ENCODE measurements at places on chromosomes 3 and 15.

DNA sequence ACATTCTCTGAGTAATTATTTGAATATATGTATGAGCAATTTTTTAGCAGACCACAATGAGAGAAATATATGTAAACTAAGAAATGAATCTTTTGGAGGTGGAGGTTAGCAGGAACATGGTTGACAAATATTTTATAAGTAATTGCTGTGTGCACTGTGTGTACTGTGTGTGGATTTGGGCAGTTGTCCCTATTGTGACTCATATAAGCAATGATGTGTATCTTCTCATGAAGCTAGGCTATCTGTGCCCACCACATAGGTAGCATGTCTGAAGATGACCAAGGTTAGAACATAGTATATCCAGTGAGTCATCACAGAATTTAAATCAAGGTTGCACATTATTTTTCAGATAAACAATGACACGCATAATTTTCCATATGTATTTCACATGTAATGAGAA is 713.9 kb upstream of the GBE1 start:
- DNase-seq = no peak

GRCh38 chr3:106329521-106329920 is 460.7 kb upstream of the CBLB start:
- DNase-seq = peak; percentile 21

DNA sequence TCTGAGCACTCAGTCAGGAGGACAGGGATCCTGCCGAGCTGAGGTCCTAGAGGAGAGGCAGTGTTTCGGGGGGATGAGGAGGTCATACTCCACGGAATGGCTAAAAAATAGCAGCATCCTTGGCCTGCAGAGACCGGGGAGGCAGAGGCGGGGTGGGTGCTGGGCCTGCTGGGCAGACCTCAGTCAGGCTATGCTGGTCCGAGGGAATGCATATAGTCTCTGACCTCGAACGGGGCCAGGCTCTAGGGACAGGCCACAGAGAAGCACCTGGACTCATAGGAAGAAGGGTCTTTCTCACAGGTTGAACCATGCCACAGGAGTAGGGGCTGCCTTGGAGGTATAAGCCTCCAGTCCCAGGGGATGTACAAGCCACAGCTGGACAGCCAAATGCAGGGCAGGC is 14.0 kb upstream of the SKIC8 start:
- no peak for DNase-seq

- no peak for DNase-seq
Observed at GRCh38 chr3:51471775-51472652, 27.8 kb downstream of the DCAF1 start.

DNA sequence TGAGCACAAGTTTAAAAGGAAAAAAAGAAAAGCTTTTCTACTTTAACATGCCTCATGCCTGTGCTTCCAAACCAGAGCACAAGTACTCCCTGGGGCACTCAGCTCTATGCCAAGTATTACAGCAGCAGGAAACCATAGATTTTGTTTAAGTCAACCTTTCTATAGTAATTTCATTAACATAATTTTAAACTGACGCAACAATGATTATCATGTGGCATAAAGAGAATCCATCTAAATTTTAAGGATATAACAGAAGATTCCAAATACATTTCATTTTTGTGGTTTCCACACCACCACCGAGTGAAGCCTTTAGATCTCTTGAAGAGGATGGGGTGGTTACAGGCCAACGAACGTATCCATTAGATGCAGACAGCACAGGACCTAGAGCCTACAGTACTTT is 112.1 kb downstream of the TNIK start:
- no peak for DNase-seq

DNA sequence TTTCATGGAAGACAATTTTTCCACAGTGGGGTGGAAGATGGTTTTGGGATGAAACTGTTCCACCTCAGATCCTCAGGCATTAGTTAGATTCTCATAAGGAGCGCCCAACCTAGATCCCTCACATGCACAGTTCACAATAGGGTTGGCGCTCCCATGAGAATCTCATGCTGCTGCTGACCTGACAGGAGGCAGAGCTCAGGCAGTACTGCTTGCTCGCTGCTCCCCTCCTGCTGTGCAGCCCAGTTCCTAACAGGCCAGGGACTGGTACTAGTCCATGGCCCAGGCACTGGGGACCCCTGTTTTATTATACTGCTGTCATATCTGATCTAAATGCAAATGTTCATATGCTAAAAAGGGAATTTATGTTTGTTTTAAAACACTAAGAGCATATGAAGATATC is 9.8 kb upstream of the GRK7 start:
- DNase-seq = no peak

- DNase-seq = peak; percentile 46
Observed at GRCh38 chr3:52671676-52672075, 14.0 kb downstream of the PBRM1 start.

DNA sequence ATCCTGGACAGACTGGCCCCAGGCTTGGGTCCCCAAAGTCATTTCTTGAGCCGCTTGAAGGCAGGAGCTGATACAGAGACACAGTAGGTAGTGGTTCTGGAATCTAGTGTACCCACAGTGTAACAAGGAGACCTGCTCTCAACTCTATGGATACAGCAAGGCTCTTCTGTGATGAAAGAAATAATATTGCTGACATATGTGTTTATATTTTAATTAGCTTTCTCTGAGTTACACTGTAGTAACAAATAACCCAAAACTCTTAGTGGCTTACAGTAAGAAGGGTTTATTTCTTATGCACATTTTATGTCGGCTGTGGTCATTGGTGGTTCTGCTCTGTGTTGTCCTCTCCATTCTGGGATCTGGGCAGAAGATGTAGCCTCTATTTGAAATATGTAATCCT is 45.5 kb downstream of the CHST14 start:
- no peak for DNase-seq

DNA sequence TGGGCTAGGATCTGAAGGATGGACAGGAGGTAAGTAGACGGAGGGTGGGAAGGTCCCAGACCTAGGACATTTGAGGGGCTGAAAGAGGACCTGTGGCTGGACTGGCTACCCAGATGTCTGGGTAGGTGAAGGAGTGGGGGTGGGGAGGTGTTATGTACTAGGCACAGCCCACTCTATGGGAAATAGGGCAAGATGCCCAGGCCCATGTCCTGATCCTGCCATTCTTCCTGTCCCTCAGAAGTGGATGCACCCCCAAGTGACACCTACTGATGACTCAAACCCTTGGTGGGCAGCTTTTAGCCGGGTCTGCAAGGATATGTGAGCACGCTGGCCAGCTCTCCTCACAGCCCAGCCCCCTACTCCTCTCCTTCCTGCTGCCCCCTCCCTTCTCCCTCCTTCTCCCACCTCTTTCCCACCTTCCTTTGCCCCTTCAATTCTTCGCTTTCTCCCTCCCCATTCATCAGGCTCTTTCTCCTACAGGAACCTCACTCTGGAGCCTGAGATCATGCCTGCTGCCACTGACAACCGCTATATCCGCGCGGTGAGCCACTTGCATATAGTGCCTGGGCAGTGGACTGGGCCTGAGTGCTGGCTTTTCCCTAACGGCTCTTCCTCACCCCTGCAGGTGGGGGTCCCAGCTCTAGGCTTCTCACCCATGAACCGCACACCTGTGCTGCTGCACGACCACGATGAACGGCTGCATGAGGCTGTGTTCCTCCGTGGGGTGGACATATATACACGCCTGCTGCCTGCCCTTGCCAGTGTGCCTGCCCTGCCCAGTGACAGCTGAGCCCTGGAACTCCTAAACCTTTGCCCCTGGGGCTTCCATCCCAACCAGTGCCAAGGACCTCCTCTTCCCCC is 5.2 kb downstream of the ACY1 start:
- DNase-seq = no peak

GRCh38 chr3:53525765-53526703 is 31.6 kb downstream of the CACNA1D start:
- DNase-seq = no peak

- no peak for DNase-seq
Observed at GRCh38 chr3:126556637-126557414, 1.9 kb downstream of the C3orf22 start.

DNA sequence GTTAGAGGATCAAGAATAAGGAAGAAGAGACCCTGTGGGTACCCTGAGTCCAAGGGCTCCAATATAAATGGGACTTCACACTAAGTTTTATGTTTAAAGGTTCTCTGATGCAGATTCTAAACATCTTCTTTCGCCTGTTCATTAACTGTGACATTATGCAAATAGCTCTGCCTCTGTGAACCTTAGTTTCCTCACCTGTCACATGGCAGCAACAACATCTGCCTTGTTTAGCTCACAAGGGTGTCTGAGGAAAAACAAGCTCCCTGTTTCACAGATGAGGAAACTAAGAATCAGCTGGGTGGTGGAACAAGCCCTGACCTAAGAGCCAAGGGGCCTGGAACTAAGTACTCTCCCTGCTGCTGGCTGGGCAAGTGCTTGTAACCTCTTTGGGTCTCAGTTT is 40.8 kb downstream of the GOLGA6L1 start:
- no peak for DNase-seq

DNA sequence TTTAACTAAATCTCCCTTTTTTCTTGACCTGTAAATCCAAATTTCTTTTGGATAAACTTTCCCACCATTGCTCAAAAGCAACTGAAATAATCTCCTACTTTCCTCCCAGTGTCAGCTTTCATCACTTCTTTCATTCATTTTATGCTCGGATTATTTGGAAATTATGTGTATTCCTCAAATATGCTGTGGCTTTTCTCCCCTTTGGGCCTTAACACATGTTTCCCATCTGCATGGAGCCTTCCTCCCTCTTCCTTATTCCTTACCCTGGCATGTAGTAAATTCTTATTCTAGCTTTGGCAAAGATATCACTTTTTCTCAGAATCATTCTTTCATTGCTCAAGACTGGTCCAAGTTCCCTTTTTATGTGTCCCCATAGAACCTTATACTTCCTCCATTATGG is 41.8 kb upstream of the TUSC7 start:
- no peak for DNase-seq

GRCh38 chr3:153961494-153961893 is 159.7 kb upstream of the ARHGEF26 start:
- DNase-seq = no peak

- DNase-seq = no peak
Observed at GRCh38 chr3:189309400-189309975, 137.7 kb downstream of the TPRG1 start.

- DNase-seq = peak; percentile 70
Observed at GRCh38 chr15:63970621-63971426, 75.5 kb downstream of the DAPK2 start.

DNA sequence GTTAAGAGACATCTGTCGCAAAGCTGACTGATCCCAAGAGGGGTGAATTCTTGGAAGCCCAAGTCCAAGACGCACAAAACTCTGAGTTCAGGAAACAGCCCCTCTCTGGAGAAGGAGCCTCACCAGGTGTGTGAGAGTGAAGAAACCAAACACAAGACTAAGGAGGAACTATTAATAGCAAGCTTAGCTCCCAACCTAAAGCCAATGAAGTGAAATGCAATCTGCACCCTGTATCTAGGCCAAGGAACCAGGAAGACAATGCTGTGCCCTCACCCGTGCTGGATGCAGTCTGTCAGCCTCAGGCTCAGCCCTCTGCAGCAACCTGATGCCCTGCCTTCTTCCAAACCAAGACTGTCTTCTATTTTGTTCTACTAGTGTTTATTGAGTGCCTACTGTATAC is 22.5 kb upstream of the THBS1 start:
- no peak for DNase-seq

DNA sequence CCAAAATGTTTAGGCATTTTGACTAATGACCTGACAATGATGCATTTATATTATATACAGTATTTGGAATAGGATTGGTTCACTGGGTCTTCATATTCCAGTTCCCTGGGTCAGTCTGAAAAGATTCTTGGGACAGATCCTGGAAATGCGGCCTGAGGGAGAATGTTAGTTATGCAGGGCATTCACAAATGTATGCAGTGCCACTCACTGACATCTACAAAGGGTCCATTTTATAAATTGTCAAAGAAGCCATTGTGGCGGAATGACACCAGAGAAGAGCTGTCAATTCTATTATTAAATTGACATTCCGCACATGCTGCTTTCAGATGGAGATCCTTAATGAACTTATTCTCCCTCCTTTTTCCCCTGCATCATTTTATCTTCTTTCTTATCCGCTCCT is 176.6 kb downstream of the VGLL3 start:
- DNase-seq = no peak

- DNase-seq = no peak
Observed at GRCh38 chr15:91712286-91712685, 141.2 kb upstream of the SLCO3A1 start.

DNA sequence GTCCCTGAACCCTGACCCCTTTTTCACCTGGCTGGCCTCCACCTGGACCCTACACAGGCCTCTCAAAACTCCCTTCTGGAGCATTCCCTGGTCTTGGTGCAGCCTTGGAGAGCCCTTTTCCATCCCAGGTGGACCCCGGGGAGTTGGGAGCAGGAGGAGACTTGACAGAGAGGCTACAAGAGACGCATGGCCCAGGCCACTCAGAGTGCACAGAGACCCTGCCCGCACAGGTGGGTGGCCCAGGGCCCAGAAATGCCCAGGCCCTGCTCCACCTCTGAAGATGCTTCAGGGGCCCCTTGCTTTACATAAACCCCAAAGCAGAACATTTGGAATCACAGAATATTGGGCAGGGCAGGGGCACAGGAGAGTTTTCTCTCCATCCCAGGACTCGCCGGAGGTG is 34.4 kb downstream of the CYP11A1 start:
- DNase-seq = no peak

- no peak for DNase-seq
Observed at GRCh38 chr3:154783521-154783931, 296.6 kb upstream of the MME start.

DNA sequence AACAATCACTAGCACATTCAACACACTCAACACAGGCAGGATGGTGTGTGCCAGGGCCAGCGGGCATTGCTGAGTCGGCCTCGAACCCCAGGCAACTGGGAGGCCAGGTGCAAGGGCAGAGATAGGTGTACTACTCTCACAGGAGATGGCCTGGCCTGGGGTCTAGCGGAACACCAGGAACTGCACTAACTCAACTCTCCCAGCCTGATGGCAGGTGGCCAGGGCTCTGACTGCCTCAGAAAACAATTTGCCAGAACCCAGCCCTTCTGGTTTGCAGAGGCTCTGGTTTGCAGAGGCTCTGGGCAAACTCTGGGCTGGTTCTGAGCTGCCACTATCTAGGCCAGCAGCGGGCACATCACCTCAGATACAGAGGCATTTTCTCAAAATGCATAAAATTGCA is 229.2 kb upstream of the CHRNA7 start:
- no peak for DNase-seq

- no peak for DNase-seq
Observed at GRCh38 chr15:24761704-24762302, 86.2 kb downstream of the NPAP1 start.

GRCh38 chr3:87236093-87236492 is 9.0 kb downstream of the CHMP2B start:
- DNase-seq = no peak
